Right ventricle myocardium superior (tissue), 1 donor: ENCODE measurements at places on chromosomes 12 and 14.
A peak's percentile ranks its signal among the peaks of the same experiment; 100 is the strongest.

DNA sequence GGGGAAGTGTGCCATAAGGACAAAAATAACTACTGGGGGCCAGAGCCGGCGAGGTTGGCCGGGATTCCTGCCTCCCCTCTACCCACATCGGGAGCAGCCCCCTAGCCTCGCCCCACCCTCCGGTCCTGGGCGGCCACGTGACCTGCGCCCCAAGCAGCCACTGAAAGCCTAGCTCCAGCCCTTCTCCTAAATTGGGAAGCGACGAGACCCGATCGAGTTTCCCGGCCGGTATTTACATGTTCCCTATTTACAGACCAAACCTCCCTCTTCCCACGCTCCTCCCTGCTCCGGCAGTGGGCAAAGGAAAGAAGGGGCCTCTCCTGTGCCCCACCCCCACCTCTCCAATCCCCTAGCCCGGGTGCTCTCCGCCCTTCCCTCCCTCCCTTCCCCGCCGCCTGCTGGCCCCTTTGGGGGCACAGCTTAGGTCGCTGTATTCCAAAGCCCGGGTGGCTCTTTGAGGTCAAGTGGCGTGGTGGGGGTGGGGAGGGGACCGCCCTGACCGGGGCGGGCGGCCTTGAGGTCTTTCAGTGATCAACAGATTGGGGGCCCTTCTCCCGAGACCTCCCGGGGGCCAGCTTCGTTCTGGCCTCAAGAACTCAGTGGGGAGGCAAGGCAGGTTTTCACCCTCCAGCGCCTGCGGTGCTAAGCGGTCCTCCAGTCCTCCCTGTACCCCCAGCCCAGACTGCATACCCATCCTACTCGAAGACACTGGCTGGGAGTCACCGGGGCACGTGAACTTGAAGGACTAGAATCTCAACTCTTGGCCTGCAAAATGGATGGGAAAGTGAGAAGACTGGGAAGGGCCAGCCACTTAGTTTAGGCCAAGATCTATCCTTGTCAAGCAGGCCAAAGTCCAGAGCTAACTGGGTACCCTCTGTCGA is 6.3 kb upstream of the CTDSP2 start:
- peak; percentile 74 for DNase-seq

GRCh38 chr14:76293923-76294322 is 82.0 kb upstream of the ESRRB start:
- DNase-seq = no peak

GRCh38 chr14:23172096-23172495 is 11.4 kb downstream of the SLC7A8 start:
- DNase-seq = no peak

- DNase-seq = peak; percentile 61
Measured at GRCh38 chr14:89303456-89304435, 113.3 kb downstream of the FOXN3 start.

- no peak for DNase-seq
Measured at GRCh38 chr14:52868911-52869618, 77.7 kb upstream of the GNPNAT1 start.

- DNase-seq = no peak
Measured at GRCh38 chr12:52677671-52678070, 2.5 kb downstream of the KRT1 start.

DNA sequence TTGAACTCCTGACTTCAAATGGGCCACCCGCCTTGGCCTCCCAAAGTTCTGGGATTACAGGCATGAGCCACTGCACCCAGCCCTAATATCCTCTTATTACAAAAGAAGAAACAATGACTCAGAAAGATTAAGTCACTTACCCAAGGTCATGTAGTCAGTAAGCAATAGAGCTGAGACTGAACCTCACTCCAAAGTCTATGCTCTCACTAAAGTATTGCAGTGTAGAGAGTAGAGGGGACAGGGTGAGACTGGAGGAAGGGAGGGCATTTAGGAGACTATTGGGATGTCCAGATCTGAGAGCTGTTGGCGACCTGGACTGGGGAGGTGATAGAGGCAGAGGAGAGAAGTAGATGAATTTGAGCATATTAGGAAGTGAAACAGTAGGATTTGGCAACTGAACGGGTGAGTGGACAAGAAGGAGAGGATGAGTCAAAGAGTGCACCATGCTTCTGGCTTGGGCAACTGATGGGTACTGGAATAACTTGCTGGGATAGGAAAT is 11.8 kb downstream of the P2RX7 start:
- DNase-seq = no peak
